Activated CD4-positive, alpha-beta T cell treated with anti-CD3 and anti-CD28 coated beads for 48 hours (primary cell): ENCODE measurements at places on chromosomes 16 and 17.

- DNase-seq = peak; percentile 0
Observed at GRCh38 chr17:2695243-2695960, 16.2 kb downstream of the CLUH start.

DNA sequence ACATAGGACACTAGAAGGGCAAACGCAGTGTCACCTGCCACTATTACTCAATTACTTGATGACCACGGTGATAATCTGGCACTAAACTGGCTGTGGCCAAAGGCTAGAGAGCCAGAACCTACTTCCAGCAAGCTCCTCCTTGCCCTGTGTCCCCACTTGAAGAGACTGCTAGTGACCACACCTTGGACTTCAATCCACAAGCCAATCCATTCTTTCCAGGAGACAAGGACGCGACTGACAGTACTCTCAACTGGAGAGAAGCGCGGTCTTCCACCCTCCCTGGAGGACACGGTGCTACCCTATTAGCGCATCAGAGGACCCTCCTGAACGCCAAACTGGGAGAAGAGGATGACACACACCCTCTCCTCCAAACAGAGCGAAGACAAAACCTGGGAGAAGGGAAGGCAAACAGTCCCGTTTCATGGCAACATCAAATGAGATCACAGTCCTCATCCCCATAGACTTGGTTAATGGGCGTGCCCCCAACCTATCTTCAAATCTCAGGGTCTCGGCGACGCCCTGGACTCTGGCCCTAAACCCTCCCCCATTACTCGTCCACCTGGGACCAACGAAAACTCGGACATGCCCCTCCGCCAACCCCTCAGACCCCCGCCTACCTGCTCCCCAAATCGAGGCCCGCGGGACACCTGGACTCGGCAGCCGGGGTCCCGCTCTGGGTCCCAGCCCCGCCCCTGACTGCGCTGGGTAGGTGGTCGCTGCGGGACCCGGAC lies 508 bp downstream of the FLCN start:
- no peak for DNase-seq

DNA sequence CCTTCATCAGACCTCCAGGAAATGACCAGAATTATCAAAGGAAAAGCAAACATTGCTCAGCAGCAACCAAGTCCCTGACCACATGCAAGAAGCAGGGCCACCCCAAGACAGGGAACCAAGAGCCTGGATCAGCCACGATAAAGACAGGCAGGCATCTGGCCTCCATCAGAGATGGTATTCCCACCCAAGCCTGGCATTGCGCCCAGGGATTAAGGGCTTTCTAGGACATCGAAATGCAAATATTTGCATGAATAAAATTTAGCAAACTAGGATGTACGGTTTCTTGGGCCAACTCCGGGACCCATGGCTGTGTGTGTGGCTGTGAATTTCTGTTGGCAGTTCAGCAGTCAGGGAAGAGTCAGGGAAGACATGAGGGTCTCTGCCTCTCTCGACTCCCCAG lies 241.4 kb upstream of the DYNLRB2 start:
- no peak for DNase-seq

DNA sequence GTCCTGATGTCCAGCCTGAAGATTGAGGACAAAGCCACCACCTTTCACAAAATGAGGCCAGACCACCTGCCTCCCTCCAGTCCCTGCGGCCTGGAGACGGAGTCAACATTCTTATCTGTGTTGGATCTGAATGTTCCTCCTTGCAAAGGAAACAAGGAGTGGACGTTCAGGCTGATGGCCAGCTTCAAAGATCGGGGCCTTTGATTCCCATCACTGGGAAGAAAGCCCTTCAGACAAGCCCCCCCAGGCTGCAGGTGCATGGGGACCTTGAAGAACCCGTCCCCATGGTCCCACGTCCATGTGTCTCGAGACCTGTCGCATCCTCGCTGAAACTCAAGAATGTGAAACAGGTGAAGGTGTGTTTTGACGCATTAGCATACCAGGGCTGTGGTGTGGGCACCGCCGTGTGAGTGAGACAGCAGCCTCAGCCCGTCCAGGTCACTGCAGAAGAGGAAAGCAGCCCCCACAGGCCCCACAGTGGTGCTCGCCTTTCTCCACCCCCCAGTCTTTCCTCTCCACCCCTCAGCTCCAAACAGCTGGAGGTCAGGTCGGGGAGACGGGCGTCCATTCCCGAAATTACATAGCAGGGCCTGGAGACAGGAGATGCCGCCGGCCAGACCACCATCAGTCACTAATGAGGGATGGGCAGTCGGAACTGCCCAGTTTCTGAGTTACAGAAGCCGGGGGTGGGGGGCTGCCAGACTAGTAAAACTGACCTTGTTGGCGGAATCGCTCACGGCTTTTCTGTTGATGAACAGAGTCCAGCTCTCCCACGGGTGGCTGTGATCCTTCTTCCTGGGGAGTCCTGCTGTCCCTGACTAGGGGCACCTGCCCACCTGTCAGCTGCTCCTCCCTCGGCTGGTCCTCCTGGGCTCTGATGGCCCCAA lies 877 bp upstream of the CSNK1D start:
- no peak for DNase-seq

DNA sequence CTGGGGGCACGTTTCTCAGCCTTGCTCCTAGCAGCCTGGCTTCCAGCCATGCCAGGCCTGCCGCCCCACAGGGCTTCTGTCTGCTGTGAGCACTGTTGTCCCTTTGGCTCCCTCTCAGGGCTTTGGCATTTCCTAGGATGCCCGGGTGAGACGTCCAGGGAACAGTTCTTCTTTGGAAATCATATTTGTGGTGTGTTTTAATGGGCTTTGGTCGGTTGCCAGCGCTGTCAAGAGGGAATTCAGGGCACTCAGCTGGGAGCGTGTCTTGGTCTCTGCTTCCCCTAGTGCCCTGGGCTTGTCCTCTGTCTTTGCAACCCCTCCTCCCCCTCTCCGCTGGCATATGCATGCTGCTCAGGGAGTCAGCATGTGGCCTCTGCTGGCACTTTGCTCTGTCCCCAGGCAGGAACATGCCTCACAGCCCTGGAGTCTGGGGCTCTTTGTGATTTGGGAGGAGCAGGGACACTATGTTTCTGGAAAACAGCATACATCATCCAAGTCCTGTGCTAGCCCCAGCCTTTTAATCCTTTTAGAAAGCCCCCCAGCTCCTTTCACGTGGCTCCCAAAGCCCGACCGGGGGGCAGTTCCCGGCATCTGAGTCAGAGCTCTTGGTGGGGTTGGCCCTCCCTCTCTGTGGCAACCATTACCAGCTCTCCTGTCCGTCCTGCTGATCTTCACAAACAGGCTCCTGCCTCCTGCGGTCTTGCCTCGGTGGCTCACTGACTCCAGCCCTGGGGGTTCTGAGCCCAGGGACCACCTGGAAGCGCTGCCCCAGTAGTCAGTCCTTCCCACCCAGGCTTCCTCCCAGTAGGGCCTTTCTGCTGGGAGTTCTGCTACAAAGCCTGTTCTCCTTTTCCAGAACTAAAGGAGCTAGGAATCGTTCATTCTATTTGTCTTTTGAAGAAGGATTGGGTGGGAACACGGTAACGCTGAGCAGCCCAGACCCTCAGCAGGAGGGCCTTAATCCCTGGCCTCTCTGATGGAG lies 26.7 kb downstream of the SAP30BP start:
- no peak for DNase-seq

DNA sequence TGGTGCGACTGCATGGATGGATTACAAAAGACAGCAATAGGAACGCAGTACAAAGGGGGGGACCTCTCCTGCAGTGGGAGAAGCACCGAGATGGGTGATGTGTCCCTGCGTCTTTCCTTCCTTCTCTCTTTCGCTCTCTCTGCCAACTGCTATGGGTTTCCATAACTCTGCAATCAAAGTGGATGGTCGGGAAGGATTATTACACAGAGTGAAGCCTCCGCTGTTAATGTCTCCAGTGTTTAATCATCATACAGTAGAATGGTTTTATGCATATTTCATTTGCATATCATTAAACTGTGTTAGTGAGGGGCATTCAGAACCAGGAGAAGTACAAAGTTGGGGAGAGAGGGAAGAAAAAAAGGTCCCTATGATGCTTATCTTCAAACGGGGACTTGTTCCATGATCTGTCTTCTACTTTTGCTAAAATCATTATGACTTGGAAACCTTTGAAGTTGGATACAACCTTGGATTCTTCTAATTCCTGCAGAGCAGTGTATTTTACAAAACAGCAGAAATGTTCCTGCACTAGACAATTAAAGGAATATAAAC lies 255.9 kb upstream of the PMFBP1 start:
- DNase-seq = no peak

DNA sequence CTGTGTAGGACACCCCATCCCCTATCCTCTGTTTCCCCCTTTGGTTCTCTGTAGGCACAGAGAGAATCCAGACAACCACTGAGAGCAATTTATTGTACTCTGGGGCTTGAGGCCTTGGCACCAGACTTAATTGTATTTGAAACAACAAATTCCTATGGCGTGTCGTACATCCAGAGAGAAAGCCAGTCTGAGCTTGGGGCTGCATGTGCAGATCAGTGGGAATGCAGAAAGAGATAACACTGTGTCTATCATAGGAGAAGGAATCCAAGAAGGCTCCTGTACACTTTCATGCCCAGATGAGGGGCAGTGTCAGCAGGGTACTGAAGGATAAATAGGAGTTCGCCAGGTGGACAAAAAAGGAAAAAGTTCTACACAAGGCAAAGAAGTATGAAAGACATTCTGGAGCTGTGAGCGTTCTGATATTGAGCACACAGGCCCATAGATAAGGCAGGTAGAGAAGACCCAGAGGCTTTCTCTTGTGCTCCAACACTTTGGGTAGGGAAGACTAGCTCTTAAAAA lies 22.0 kb upstream of the IL4R start:
- DNase-seq = no peak

GRCh38 chr17:68580236-68580770 lies 20.9 kb downstream of the FAM20A start:
- DNase-seq = no peak

DNA sequence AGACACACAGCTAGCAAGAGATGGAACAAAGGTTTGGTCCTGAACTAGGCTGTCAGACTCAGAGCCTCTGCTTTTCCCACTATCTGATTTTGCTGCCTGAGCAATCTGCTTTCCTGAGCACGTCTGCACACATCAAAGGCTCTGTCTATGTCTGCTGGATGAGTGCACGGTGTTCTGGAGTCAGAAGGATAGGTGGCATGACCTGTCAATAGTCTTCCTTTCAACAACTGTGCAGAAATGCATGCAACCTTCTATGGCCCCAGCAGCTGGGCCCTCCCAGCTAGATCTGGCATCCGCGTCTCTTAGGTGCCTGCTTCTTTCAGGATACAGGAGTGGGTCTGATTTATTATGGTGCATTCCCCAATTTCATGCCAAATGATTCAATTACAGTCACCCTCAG lies 138.3 kb downstream of the UTP18 start:
- no peak for DNase-seq

GRCh38 chr17:65109990-65110680 lies 27.0 kb upstream of the RGS9 start:
- no peak for DNase-seq

GRCh38 chr17:83052241-83052564 lies 27.2 kb upstream of the METRNL start:
- no peak for DNase-seq

GRCh38 chr17:45366049-45366448 lies 49.2 kb upstream of the MAP3K14 start:
- no peak for DNase-seq

- no peak for DNase-seq
Observed at GRCh38 chr17:82959242-82959930, 119.6 kb upstream of the ZNF750 start.

DNA sequence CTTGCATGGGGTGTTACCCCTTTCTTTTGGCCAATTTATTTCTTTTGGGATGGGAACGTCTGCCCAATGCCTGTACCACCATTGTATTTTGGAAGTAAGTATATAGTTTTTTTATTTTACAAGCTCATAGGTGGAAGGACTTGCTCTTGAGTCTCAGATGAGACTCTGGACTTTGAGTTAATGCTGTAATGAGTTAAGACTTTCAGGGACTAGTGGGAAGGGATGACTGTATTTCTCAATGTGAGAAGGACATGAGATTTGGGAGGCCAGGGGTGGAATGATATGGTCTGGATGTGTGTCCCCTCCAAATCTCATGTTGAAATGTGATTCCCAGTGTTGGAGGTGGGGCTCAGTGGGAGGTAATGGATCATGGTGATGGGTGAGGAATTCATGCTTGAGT lies 49.1 kb downstream of the HNF1B start:
- no peak for DNase-seq

DNA sequence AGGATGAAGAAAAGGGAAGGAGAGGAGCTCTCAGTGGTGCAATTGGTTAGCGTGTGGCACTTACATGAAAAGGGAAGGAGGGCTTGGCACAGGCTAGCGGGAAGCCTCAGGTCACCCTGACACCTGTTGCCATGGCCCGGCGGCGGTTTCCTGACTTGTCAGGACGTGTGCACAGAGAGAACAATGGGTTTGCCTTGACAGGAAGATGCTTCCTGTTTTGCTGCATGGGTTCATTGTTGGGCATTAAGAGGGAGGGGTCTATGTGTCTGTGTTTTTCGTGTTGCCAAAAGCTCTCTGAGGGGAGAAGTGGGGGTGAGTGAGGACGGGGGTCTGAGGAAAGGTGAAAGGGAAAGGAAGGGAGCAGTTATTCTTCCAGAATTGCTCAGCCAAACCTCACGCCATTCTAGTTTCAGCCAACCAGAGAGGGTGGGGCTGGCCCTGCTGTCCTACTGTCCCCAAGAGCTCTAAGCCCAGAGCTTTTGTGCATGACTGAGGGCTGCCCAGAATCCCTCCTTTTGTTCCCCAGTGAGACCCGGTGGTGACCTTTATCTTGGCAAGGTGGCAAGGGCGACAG lies 17.1 kb upstream of the CCR7 start:
- DNase-seq = peak; percentile 69

DNA sequence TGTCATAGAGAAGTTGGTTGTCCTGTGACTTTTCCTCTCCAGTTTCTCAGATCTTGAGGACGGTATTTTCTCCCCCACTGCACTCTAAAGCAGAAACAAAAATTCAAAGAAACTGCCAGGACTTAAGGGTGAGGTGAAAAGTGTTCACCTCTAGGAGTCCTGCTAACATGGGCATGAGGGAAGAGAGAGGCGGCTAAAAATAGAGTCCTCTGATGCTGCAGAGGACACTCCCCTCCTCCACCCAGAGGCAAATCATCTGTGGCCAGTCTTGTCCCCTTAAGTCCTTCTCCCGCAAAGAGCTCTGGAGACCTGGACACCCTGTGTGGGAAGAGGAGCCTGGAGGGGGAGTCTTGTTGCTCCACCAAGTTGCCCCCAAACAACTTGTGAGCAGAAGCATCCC lies 4.7 kb upstream of the DDX19A start:
- DNase-seq = no peak

GRCh38 chr17:32141679-32142037 lies 644 bp upstream of the RHOT1 start:
- no peak for DNase-seq
